Spleen (tissue), 13 donors: ENCODE measurements at places on chromosomes 7 and 10. TPM values are rescaled to one million over a fixed set of nuclear protein-coding genes. Genes with fewer than 3 reads are reported as not detected.

CROT gene
- 4.2 TPM for polyA plus RNA-seq

KIAA1549 gene
- 0.03 TPM for polyA plus RNA-seq

SPDYE8 gene
- polyA plus RNA-seq, result not detected

WDFY4 gene
- polyA plus RNA-seq, result 49.7 TPM

AKR1D1 gene
- not detected for polyA plus RNA-seq

VAX1 gene
- not detected for polyA plus RNA-seq

IDI2 gene
- polyA plus RNA-seq, result 0.06 TPM

IFIT1B gene
- 0.04 TPM for polyA plus RNA-seq

RTKN2 gene
- polyA plus RNA-seq, result 0.39 TPM

FOXI2 gene
- polyA plus RNA-seq, result 0.11 TPM

INMT gene
- 3.2 TPM for polyA plus RNA-seq

PRKG1 gene
- 0.65 TPM for polyA plus RNA-seq

CALML5 gene
- not detected for polyA plus RNA-seq
